Activated CD4-positive, alpha-beta T cell treated with anti-CD3 and anti-CD28 coated beads, Interleukin-10, Interleukin-2, amounts not matched to agents 100 ng/mL and 50 ng/mL, durations not matched to agents 16 hours and 8 hours (primary cell): ENCODE measurements at places on chromosomes 2 and 18.

- DNase-seq: no peak
Observed at GRCh38 chr2:132999421-132999820, 329.4 kb upstream of the LYPD1 start.

- DNase-seq: no peak
Observed at GRCh38 chr18:74182335-74182734, 34.0 kb downstream of the TIMM21 start.

GRCh38 chr2:174607989-174608865, 10.6 kb upstream of the WIPF1 start:
- peak; percentile 84 for DNase-seq

GRCh38 chr18:75068682-75069435, 140.1 kb downstream of the PTGR3 start:
- no peak for DNase-seq

DNA sequence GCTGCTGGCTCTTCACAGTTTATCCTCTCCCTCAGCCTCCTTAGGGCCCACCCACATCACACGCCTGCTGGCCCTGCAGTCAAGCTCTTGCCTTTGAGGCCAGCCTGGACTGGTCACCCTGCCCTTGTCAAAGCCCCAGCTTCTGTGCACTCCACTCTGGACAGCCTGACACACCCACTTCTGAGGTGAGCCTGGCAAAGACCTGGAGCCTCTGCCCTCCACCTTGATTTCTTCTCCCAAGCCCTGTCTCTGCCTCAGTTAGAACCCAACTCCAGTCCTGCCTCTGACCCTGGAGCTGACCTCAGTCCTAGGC, 37.0 kb upstream of the TAF1B start:
- no peak for DNase-seq

GRCh38 chr2:10370895-10371294, 68.2 kb downstream of the HPCAL1 start:
- no peak for DNase-seq

DNA sequence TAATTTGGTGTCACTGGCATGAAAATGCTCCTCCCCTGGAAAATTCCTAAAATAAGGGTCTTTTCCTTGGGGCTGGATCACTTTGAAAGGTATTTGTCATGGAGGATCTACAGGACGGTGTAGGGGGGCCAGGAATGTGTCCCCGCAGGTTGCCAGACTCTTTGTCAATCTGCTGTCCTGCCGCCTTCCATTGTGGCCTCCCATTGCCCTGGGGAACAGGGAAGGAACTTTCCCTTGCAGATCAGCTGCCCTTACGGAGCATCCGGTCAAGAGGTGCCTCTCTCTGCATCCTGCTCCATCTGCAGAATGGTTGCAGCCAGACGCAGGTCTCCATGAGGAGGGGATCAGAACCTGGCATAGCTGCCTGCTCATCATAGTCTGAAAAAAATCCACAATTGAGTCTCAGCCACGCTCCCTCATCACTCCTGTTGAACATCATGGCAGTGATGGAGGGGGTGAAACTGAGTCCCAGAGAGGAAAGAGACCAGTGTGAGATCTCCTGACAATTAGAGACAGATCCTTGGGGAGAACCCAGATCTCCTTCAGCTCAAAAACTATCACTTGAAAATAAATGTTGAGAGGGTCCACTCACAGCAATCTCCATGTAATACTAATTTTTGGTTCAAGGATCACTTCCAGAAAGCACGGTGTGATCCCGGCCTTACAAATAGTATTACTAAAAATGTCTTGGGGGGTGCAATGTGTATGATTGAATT, 244.8 kb downstream of the MYCN start:
- no peak for DNase-seq

DNA sequence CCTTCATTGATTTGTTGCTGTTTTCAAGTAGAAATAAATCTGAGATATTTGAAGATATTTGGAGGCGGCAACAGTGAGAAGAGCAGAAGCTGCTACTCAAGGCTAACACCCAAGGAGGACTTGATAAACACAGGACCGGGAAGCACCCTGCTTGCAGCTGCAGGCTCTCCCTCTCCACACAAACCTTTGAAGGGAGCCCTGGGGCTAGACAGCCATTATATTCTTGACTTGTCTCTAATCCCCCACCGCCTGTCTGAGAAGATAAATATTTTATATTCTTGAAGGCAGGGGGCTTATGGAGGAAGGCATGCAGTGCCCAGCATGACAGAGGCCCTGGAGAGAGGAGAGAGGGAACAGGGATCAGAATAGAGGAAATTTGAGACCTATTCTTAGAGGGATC, 50.9 kb upstream of the SMAD2 start:
- no peak for DNase-seq

GRCh38 chr2:21288739-21289520, 165.2 kb downstream of the TDRD15 start:
- DNase-seq: no peak

GRCh38 chr2:240456447-240457222, 21.2 kb downstream of the GPC1 start:
- no peak for DNase-seq

- DNase-seq: no peak
Observed at GRCh38 chr2:139825726-139826125, 1045.5 kb upstream of the NXPH2 start.

- DNase-seq: peak; percentile 8
Observed at GRCh38 chr2:7621018-7621814, 704.0 kb downstream of the RNF144A start.

- DNase-seq: no peak
Observed at GRCh38 chr2:1491751-1492150, 78.5 kb downstream of the TPO start.

DNA sequence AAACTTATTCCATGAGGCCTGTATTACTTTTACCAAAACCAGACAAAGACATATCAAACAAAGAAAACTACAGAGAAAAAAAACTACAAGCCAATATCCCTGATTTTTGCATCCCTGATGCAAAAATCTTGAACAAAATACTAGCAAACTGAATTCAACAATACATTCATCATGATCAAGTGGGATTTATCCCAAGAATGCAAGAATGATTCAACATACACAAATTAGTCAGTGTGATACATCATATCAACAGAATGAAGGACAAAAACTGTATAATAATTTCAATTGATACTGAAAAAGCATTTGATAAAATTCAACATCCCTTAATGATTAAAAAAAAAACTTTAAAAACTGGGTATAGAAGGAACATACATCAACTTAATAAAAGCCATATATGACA, 106.8 kb downstream of the SLC39A10 start:
- DNase-seq: no peak

DNA sequence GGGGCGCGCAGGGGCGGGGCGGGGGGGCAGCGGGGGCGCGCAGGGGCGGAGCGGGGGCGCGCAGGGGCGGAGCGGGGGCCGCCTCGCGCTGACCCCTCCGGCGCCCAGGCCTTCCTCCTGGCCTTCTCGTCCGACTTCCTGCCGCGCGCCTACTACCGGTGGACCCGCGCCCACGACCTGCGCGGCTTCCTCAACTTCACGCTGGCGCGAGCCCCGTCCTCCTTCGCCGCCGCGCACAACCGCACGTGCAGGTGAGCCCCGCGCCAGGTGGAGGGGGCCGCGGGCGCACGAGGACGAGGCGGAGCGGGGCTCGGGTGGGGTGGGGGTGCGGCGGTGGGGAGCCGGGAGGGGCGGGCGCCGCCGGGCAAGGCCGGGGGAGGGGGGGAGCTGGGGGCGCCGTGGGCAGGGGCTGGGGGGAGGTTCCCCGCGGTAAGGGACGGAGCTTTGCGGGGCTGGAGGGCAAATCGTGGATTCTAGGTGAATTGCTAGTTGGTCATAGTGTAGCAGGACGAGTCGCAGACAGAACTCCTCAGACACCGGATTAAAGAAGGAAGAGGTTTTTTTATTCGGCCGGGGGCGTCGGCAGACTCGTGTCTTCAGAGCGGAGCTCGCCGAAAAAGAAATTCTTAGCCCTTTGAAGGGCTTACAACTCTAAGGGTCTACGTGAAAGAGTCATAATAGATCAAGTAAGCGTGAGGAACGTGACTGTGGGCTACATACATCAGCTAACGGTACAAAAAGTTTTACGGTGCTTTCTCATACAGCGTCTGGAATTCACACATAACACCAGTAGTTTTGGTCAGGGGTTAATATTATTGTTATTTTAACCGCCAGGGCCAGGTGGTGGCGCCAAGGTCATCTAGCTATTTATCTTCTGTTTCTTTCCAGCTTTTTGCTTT, 29.9 kb downstream of the ANO7 start:
- DNase-seq: peak; percentile 24

DNA sequence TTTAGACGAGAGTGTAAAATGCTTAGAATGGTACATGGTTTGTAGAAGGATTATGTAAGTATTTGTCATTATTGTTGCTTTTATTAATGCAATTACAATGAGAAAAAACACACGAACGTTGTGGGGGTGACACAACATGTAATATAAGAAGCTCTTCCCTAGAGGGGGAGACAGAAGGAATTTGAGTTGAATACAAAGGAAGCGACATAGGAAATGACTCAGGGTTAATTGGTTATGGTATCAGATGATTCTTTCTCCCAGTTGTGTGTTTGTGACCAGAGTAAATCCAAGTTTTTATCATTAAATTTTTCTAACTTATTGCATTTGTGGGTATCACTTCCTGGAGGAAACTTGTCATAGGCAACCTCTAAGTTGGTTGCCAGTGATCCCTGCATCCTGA, 625.6 kb upstream of the CDH2 start:
- no peak for DNase-seq

- DNase-seq: no peak
Observed at GRCh38 chr2:62369541-62370202, 136.3 kb downstream of the TMEM17 start.

GRCh38 chr2:212997526-212998020, 153.8 kb downstream of the IKZF2 start:
- DNase-seq: no peak

GRCh38 chr2:151837926-151838325, 9.7 kb upstream of the ARL5A start:
- DNase-seq: no peak

- DNase-seq: no peak
Observed at GRCh38 chr2:128594953-128595677, 276.4 kb upstream of the HS6ST1 start.

GRCh38 chr2:53033411-53033810, 734.2 kb upstream of the CHAC2 start:
- DNase-seq: no peak

GRCh38 chr2:224173210-224173609, 134.1 kb upstream of the SERPINE2 start:
- DNase-seq: no peak

- DNase-seq: peak; percentile 61
Observed at GRCh38 chr18:34977838-34978532, 63.2 kb upstream of the MAPRE2 start.

DNA sequence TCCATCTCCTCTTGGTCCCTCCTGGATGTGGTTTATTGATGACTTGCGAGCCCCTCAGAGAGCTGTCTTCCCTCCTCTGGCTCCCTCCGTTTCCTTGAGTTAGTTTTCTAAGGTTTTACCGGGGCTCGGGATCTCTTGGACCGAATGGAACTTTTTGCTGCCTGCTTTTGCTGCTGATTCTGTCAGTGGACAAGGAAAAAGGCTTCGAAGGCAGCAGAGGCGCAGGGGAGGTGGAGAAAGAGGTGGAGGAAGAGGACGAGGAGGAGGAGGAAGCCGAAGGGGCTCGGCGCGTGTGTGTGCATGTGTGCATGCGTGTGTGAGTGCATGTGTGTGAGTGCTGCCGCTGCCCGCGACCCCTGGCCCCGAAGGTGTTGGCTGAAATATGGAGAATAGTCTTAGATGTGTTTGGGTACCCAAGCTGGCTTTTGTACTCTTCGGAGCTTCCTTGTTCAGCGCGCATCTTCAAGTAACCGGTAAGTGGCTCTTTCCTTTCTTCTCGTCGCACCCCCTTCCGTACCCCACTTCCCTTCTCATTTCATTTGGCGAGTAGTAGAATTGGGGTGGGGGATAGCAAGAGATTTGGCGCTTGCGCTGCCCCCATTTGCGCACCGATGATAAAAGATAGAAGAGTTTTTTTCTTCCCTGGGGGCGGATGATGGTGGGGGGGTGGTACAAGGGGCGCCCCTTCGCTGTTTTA, 557 bp downstream of the DCC start:
- no peak for DNase-seq

GRCh38 chr18:5542515-5543035, 1.2 kb downstream of the EPB41L3 start:
- DNase-seq: no peak

DNA sequence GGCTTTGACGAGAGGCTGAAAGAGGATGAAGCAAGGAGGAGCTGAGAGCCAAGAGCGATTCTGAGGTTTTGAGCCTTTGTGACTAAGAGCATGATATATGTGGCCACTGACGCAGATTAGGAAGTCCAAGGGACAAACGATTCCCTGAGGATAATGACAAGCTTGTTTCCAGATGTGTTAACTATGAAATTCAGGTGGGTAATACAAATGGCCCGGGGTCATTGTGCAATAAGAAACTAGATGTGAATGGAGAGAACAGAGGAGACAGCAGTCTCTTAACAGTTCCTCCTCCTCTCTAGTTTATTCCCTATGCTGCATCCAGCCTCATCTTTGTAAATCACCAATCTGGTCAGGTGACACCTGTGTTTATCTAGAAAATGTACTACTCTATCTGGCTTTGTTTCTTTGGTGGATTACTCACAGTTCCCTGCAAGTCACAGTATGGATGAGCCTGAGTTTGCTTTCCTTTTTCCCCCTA, 84.2 kb downstream of the SOCS6 start:
- DNase-seq: no peak

- DNase-seq: no peak
Observed at GRCh38 chr2:29307519-29307918, 192.3 kb downstream of the CLIP4 start.

- no peak for DNase-seq
Observed at GRCh38 chr2:9815844-9816279, 27.4 kb upstream of the TAF1B start.

DNA sequence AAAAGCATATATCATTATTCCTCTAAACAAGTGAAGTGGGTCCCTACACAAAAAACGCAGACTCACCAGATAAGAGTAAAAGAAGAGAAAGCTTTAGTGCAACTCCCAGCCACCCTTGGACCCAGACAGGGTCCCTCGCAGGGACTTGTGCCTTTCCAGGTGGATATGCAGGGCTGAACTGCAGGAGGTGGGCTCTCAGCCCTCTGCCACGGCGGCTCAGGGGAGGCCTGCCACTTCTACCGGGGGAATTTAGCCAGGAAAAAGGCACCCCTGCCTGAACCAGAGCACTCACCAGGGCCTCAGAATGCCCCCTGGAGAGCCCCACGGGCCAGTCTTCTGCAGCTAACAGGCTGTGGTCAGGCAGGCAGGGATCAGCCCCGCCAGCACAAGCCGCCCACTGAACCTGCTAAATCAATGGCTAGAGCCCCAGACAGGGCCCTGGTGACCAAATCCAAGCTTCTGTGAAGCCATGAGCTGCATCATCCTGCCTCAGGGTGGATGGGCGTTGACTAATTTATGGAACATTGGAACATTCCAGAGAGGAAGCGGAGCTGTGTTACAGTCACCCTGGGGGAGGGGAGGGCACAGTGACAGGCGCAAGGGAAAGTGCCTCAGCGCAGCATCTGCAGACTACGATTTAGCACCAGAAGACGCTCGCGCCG, 209.3 kb downstream of the EIPR1 start:
- no peak for DNase-seq

DNA sequence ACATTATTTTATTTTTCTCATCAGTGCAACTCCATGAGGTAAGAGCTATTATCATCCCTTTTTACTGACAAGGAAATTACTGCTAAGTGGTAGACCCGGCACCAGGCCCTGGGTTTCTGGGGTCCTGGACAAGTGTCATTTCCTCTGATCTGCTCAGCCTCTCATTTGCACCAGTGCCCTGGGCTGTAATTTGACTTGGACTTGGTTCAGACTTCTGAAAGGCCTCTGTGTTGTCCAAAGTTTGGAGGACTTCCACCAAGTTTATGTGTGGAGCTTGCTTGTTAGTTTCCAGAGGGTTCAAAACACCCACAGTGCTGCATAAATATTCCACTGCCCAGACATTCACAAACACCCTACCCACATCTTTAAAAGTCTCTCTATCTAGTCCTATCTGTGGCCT, 44.0 kb upstream of the PPP1CB start:
- no peak for DNase-seq

- no peak for DNase-seq
Observed at GRCh38 chr18:65751155-65752085, 608 bp downstream of the CDH7 start.
